ENCODE measurements at places on chromosomes 11 and 22.

- peak; percentile 85 for DNase-seq
Observed at GRCh38 chr11:75028724-75029123, 40.0 kb downstream of the NEU3 start.

DNA sequence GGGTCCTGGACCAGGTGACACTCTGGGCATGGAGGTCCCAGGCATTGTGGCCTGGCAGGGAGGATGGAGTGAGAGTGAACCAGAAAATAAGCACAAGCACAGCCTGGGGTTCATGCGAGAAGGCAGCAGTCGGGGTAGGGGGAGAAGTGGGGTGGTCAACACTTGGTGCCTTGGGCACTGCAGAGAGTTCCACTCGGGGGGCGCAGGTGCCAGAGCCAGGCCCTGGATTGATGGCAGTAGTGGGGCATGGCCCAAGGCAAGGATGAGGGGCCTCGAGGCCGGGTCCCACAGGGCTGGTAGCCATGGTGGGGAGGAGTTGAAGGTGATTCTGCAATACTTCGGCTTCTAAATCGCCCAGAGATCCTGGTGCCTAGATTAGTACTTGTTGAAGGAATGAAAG lies 372.9 kb downstream of the TBC1D22A start:
- DNase-seq: no peak

GRCh38 chr22:38935023-38935422 lies 22.4 kb upstream of the APOBEC3A start:
- DNase-seq: peak; percentile 100

DNA sequence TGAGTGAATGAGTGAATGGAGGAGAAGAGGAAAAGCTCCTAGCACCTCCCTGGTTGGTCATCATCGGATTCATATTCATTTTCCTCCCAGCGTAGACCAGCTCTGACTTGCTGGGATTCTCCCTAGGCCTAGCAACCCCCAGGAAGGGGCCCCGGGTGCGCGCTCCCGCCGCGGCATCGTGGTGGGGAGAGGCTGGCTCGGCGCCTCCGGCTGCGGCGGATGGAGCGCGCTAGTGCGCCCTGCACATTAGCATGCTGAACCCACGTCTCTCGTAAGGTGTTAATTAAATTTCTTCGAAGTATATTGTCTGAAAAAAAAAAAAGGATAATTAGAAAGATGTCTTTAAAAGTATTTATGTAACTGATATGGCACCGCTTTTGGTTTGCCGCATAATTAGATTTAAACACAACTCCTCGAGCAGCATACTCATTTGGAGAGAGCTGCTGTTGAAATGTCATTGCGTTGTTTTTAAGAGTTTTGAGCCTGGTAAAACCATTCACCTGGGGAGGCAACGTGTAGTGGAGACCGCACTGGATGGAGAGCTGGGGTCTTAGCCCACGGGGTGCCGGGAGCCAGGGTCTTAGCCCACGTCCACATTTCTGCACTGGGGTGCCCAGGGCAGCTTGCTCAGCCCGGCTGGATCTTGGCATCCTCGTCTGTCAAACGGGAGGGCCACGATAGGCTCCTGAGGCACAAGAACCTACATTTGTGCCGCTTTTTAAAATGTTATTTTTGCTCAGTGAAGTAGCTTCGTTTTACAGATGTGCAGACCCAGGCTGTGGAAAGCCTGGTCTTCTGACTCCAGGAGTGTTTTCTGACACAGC lies 21.8 kb downstream of the MPPED1 start:
- no peak for DNase-seq

- no peak for DNase-seq
Observed at GRCh38 chr11:30245621-30246020, 14.8 kb downstream of the FSHB start.

DNA sequence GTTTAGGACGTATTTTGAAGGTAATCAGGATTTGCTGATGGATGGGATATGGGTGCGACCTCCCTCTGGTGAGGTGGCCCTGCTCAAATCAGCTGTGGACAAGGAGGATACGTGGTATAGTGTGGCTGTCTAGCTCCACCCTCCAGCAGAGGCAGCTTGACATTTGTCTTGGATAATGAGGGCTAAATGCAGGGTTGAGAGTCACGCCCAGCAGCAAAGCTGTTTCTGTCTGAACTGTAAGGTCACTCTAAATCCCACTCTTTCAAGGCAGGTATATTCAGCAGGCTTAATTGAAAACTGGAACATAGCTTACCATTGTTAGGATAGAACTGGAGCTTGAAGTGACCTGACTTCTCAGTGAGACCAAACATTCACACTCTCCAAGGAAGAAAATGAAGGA lies 98.7 kb downstream of the SWAP70 start:
- peak; percentile 84 for DNase-seq

DNA sequence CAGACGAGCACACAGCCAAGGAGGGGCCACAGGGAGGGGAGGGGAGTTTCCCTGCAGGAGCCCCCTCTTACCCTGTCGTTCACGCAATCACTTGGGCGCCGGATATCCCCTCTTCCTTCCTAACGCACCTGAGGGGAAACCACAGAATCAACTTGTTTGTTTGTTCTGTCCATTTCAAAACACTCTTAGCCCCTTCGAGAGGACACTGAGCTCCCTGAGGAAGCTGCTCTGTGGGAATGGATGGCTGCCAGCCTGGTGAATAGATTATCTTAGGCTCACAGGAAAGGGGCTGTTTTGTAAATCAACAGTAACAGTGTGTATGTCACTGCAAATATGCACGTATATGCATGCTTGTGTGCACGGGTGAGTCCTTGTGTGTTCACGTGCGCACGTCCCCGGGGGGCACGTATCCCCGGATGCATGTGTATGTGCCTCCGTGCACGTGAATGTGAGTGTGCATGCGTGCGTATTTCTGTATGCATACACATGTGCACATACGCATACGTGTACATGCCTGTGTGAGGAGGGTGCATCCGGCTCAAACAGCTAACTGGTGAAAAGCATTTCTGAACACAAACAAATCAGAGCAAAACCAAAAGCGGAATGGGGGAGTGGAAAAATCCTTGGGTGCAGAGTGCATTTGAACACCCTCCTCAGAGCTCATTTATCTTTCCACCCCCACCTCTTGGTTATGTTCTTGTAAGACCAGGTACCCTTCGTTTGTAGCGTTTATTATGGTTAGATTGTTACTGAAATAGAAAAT lies 7.2 kb downstream of the ARSA start:
- DNase-seq: peak; percentile 76

DNA sequence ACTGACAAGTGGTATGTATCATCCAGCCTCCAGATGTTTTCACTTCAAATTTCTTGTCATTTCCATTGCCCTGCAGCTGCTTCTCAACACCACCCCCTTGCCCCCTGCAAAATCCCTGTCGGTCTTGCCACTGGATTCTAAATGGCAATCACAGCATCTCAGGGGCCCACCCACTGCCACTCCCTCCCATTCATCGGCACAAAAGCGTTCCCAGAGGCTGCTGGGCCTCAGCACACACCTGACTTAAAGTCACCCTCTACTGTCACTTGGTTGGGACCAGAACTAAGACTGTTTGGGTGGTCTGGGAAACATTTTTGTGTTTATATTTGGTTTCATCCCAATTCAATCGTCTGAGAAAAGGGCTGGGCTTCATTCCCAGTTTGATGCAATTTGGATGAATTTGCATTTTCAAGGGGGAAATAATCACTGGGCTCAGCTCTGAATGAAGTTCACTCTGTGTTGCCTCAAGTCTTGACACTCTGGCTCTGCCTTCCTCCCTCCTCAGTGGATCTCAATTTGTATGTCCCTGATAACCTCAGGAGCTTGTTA lies 27.1 kb downstream of the SYT13 start:
- DNase-seq: no peak

GRCh38 chr11:122756417-122756816 lies 81.9 kb upstream of the CRTAM start:
- DNase-seq: no peak

GRCh38 chr11:57131080-57131790 lies 50.5 kb upstream of the LRRC55 start:
- peak; percentile 3 for DNase-seq

GRCh38 chr22:40022536-40023240 lies 27.9 kb downstream of the FAM83F start:
- DNase-seq: peak; percentile 48

GRCh38 chr22:39289975-39290720 lies 29.3 kb downstream of the RPL3 start:
- no peak for DNase-seq

DNA sequence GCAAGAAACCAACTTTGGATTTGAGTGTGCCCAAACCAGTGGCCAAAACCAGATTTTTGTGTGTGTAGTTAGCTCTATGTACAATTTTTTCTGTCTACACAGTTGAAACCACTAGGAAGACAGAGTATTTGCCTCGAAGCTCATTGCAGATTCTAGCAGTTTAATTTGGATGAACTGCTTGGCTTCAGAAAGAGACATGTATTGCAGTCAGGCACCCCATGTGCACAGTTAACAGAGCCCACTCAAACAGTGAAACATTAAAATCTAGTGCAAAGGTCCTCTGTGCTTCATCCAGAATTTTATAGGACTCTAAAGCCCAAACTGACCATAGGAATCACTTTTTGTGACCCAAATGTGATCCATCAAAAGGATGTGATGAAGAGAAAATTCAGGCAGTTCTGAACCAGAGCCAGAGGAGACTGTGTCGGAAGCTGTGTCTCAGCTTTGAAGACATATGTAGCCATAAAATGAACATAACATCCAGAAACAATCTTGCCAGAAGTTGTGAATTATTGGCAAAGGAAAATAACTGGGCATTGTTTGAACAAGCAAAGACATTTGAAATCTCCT lies 82.7 kb downstream of the PANX1 start:
- DNase-seq: no peak

- peak; percentile 79 for DNase-seq
Observed at GRCh38 chr11:13140028-13140870, 131.1 kb downstream of the RASSF10 start.

- no peak for DNase-seq
Observed at GRCh38 chr11:128726458-128727139, 32.7 kb downstream of the FLI1 start.

DNA sequence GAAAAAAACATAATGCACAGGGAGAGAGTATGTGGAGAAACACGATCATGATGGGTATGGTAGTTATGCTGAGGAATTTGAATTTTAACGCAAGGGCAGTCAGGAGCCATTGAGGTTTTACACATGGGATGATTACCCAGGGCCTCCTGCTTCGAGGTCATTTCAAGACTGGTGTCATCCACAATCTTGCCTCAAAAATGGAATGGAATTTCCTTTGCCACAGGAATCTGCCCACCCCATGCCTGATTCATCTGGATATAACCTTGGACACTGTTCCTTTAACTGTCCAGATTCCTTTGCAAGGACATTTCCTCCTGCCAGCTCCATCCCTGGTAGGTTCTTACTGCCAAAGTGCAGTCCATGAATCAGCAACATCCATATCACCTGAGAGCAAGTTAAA lies 655.9 kb upstream of the TENM4 start:
- no peak for DNase-seq

DNA sequence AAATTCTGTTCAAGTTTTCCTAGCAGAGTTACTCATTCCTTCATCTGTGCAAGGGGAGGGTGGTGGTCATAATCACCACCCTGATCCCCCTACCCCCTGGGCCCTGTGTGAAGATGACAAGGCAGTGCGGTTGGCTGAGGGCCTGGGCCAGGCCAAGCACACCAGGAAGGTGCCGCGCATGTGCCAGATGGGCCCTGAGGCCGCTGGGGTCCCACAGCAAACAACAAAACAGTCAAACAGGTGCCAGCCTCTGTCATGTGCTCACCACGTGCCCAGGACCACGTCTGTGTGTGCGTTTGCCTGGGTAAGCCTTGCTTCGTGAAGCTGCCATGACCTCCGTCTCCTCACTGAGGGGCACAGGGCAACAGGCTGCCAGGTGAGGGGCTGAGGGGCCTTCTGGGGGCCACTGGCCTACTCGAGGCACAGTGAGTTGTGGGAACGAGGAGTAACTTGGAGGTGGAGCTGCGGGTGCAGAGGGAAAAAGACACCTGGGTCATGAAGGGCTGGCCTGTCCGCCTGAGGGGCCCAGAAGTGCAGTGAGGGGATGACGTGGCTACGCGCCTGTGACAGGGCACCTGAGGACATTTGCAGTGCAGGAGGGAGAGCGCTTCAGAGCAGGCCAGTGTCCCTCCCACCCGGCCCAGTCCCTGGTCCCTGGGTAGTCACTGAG lies 25.8 kb downstream of the RSPH14 start:
- DNase-seq: peak; percentile 61

DNA sequence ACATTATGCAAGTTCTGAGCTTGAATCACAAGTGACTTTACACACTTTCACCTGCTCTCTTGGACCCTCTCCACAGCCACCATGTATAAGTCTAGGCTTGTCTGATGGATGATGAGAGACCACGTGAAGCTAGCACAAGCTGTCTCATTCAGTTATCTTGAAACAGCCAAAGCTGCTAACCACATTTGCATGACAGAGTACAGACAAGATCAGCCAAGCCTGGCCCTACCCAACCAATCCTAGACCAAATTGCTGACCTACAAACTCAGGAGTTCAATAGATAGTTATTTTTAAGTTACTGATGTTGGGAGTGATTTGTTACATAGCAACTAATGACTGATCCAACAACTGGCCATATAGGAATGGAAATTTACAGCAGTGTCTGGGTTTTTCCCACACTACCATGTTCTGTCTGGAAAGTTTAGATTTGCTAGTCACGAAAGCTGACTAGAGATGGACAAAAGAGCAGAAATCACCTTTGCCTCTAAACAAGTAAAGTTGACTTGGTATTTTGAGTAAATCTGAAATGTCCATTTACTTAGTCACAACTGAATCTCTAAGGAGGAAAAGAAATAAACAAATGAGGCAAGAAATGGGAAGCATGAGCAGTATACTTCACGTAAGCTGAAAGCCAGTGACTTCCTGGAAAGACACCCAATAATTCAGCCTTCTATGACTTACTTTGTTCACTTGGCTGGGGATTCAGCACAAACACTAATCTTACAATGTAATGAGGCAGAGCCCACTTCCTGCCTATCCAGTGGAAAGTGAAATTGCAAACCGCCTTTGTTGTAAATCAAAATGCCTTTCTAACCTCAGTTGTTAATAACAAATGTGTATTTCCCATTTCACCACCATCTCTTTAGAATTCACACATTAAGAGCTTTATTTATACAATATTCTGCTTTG lies 101.7 kb downstream of the FAM181B start:
- peak; percentile 8 for DNase-seq

DNA sequence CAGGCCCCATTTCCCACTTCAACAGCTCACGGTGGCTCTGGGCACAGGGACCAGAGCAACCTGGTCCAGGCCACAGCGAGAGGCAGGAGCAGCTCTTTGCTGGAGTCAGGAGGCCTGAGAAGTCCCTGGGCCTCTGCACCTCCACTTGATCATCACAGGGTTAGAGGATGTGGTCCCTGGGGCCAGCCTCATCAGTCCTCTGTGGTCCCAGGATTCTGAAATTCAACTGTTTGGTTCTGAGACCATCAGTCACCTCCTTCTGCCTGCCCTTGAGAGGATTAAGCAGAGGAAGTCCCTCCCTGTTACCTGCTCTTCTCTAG lies 24.9 kb upstream of the CBX7 start:
- DNase-seq: no peak

- peak; percentile 54 for DNase-seq
Observed at GRCh38 chr11:47010179-47010578, 73.6 kb downstream of the CSTPP1 start.

- no peak for DNase-seq
Observed at GRCh38 chr11:38884145-38884865, 2286.3 kb upstream of the RAG2 start.
